Cerebellar nuclear complex (tissue), 1 donor: ENCODE measurements at places on chromosomes 13 and 19.

DNA sequence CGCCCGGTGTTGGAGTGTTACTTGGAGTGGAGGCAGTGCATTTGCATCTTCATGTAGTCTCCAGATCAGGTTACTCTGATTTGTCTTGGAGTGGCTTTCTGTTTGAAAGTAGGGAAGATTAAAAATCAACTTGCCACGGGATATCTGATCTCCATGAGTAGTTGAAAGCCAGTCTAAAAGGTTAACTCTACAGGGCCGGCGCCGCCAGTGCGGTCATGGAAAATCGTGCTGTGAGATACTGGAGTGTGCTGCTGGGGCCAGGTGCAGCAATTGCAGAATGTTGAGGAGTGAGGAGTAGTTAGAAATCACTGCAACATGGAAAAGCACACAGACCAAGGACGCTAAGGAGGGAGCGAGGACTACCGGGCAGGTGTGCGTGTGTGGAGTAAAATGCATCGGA is 175.0 kb downstream of the STK24 start:
- no peak for DNase-seq

- DNase-seq, result no peak
Measured at GRCh38 chr19:51295382-51296126, 15.9 kb upstream of the IGLON5 start.

GRCh38 chr13:40933508-40934204 is 85.5 kb downstream of the ELF1 start:
- DNase-seq, result no peak

DNA sequence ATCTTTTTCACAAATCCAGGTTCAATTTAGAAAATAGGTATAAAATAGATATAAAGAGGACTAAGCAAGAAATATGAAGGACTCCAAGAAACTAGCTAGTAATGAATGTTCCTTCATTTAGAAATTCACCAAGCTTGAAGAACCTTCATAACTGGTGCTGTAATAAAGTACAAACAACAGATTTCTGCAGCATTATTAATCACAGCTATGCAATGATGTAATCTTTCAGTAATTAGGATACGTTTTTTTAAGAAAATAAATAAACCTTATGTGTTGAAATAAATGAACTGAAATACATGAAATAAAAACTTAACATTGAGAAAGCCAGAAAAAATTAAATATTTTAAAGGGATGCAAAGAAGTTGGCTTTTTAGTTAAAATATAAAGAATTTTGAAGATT is 236.1 kb downstream of the RGCC start:
- no peak for DNase-seq

DNA sequence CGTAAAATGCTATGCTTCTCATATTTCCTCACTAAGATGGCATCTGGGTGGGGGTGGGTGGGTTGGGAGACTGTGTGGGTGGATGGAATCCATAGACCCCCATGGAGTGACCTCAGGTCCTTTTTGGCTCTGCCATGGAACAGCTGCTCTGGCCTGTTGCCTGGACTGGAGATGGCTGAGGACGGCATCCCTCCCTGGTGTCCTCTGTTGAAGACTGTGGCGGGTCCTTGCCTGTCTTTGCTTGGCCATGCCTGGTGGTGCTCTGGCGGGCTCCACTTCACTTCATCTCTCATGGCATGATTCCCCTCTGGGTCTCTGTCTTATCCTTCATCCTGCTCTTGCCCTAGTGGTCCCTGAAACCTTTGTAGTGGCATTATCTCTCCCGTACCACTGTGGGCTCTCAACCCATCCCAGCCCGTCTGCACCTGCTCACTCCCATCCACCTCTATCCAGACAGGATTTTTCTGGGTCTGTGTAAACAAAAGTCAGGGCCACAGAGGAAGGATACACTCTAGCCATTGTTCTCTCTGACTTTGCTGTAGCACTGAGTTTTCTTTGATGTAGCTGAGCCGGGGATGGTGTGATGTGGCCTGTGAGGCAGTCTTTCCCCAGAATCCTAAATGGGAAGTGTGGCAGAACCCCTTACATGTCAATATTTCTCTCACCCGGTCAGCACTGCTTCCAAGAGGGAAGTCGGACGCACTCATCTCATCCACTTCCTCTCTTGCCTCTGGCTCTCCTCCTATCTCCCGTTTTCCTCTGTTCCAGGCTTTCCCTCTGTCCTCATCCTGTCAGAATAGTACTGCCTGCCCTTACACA is 36.1 kb downstream of the WDFY2 start:
- DNase-seq, result no peak

DNA sequence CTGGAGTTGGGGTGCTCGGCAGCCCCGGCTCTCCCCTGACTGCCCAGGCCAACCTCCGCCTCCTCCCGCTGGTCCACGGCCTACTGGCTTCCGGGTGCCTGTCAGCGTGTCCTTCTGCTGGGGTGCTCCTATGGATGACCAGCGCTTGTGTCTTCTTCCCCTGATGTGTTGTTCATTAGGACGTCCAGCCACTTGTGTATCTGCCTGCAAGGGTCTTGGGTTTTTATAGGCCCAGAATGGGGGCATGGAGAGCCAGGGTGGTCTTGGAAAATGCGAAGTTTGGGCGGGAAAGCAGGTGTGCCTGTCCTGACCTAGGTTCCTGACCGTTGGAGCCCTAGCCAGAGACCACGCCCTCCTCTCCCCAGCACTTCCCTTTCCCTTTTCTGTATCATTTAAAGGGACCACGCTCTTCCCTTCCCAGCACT is 139.8 kb downstream of the SLITRK5 start:
- no peak for DNase-seq

- DNase-seq, result no peak
Measured at GRCh38 chr13:99636728-99637353, 135.6 kb downstream of the TM9SF2 start.

DNA sequence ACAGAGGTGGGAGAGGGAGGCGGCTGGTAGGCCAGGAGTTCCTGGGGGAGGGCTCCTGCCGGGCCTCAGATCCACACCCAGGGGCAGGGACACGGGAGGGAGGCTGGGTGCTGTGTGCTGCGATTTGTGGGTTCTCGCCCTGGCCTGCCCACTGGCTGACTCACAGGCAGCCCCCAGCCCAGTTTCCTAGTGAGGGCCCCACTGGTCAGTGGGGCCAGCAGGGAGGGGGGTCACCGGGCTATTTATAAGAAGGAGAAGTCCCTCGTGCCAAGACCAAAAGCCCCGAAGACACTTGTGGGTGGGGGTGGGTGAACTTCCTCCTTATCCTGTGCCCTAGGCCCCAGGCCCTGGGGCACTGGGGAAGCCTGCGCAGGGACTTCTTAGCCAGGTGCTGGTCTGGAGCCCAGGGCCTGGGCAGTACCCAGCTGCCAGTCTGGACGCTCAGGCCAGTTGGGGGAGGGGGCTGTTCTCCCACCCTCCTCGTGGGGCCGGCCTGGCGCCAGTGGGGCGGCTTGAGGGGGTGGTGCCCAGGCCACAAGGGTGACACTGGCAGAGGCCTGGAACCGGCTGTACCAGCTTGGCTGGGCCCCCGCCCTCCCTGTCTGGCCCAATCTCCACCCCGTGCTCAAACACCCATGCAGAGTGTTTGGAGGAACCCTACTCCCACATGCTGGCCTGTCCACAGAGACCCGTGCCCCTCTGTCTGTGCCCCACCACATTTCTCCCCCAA is 5.0 kb upstream of the JUNB start:
- no peak for DNase-seq

GRCh38 chr13:42114912-42115311 is 66.5 kb downstream of the DGKH start:
- no peak for DNase-seq

GRCh38 chr19:58518256-58519086 is 1.1 kb downstream of the ZBTB45 start:
- DNase-seq, result no peak

GRCh38 chr19:16263141-16263761 is 61.4 kb upstream of the KLF2 start:
- DNase-seq, result no peak

DNA sequence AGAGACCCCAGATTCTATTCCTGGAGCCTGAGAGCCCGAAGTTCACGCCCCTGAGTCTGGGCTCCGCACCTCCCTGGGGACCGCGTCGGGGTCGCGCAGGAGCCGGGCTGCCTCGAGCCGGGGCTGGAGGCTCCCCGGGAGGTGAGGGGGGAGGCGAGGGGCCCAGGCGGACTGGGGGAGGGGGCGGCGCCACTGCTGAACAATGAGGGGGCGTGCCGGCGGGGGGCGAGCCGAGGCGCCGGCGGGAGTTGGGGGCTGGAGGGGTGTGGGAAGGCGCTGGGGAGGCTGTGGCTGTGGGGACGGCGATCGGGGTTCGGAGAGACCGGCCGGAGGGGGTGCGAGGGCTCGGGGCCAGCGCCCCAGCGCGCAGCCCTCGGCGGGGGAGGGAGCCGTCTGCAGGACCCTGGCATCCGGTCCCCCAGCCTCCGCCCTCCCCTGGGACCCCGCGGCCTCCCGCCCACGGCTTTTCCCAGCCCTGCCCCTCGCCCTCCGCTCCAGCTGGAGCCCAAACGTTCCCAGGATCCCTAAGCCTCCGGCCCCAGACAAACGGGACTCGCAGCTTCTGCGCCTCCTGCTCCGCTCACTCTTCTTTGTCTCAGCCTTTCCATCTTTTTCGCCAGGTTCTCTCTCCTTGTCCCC is 922 bp downstream of the PLEKHG2 start:
- no peak for DNase-seq

DNA sequence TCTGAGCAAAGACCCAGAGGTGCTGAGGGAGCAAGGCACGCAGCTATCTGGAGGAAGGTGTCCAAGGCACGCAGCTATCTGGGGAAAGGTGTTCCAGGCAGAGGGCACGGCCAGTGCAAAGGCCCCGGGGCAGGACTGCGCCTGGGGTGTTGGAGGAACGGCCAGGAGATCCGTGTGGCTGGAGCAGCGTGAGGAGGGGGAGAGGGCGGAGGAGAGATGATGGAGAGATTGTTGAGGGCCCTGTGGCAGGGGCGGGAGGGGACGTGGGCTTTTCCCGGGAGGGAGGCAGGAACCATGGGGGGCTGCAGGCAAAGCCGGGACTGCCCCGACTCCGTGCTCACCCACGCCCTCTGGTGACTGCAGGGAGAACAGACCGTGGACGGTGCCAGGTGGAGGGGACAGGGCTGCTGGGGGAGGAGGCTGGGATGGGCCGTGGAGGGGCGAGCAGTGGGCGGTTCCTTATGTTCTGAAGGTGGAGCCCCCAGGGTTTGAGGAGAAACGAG is 13.3 kb upstream of the MISP start:
- DNase-seq, result no peak

GRCh38 chr13:73910733-73911132 is 223.5 kb downstream of the KLF12 start:
- DNase-seq, result no peak

DNA sequence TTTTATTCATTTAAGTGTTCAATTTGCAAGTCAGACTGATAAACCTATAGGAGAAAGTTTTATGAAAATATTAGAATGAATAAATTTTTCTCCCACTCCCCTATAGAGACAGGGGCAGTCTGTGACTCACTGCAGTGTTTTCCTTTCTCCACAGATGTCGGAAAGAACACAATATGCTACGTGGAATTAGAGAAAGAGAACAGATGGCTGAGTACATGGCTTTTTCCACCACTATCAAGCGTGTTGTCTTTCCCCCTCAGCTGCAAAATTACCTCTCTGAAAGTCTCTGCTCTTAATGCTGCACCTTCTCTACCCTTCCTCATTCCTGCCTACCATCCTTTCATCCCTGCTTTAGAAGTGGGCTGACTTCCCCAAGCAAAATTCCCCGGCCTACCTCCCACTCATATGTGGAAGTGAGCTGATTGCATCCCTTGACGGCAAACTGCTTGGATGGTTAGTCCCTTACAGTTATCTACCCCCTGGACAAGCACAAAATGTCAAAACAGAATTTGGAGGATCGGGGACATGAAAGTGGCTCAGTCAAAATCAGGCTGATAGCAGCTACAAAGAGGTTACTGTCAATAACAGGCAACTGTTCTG is 30.0 kb downstream of the FLT1 start:
- no peak for DNase-seq

- no peak for DNase-seq
Measured at GRCh38 chr13:97761796-97762540, 191.5 kb upstream of the IPO5 start.

DNA sequence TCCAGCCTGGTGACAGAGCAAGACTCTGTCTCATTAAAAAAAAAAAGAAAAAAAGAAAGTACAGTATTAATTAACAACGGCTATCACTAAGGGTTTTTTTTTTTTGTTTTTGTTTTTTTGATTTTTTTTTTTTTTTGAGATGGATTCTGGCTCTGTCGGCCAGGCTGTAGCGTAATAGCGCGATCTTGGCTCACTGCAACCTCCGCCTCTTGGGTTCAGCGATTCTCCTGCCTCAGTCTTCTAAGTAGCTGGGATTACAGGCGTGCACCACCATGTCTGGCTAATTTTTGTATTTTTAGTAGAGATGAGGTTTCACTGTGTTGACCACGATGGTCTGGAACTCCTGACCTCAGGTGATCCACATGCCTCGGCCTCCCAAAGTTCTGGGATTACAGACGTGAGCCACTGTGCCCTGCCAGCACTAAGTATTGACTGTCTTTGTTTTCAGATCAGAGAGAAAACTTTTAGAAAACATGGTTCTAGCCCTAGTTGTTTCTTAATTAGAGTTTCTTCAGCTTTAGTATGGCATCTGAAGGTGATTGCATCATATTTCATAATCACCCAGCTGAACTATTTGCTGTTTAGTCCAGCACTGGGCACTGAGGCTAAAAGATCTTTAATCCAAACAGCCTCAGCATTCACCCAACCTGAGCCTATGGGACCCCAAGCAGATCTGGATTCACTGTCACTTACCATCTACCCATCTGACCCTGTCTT is 2.7 kb upstream of the GATAD2A start:
- no peak for DNase-seq

GRCh38 chr19:28150129-28150528 is 1062.8 kb downstream of the UQCRFS1 start:
- DNase-seq, result no peak

DNA sequence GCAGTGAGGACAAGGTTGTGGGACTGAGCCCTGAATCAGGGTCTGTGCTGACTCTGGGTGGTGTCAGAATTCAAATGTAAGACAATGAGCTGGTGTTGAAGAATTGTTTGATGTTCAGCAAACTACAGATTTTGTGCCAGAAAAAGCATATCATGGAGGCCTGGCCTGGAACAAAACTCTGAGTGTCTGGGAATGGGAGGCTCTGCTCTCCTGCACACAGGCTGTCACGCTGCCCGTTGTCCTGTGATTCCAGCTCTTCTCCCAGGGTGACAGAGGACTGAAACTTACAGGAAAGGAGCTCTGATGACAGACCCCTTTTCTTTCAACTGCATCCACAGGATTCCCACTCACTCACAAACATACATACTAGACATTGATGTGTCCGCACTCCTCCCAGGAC is 120.1 kb downstream of the ZNF486 start:
- no peak for DNase-seq

DNA sequence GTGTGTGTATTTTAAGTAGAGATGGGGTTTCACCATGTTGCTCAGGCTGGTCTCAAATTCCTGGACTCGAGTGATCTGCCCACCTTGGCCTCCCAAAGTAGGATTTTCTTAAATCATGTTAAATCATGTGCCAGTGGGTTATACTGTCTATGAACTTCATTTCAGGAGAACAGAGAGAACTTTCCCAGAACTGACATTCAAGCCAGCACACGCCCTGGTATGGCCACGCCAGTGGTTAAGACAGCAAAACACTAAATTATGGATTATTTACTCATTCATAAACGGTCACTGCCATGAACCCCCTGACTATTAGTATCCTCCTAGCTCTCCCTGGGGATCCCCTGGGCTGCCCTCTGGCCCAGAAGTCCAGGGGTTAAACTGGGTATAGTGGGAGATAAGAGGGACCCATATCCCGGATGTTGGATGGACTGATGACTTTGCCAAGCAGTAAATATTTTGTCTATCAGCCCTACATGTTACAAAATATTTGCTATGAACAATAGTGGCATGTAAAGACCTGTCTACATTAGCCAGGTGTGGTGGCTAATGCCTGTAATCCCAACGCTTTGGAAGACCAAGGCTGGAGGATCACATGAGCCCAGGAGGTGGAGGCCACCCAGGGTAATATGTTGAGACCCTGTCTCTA is 16.1 kb upstream of the STRN4 start:
- DNase-seq, result no peak
